ENCODE measurements at places on chromosomes 4 and X.
A peak's percentile ranks its signal among the peaks of the same experiment; 100 is the strongest.

- DNase-seq, result no peak
Measured at GRCh38 chrX:22404297-22404696, 131.6 kb downstream of the CBLL2 start.

GRCh38 chr4:66688674-66689073 is 856.6 kb downstream of the CENPC start:
- DNase-seq, result peak; percentile 17

DNA sequence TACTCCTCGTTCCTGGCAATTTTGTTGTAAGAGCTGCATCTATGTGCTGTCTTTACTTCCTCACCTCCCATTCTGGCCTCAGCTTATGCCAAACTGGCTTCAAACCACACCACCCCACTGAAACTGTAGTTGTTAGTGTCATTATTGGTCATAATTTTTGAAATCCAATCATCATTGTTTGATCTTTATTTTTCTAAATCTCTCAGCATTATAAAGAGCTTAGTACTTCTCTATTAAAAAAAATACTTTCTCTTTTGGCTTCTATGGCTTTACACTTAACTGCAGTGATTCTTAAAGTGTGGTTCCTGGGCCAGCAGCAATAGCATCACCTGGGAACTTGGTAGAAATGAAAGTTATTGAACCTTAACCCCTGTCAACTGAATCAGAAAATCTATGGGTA is 83.5 kb upstream of the GRPR start:
- DNase-seq, result no peak

DNA sequence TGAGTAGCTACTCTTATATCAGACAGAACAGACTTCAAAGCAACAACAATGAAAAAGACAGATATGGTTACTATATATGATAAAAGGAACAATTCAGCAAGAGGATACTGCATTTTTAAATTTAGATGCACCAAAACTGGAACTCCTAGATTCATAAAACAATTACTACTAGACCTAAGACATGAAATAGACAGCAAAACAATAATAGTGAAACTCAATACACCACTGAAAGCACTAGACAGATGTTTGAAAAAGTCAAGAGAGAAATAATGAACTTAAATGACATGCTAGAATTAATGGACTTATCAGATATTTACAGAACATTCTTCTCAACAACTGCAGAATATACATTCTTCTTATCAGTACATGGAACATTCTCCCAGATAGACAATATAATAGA is 99.5 kb upstream of the ITM2A start:
- DNase-seq, result no peak

DNA sequence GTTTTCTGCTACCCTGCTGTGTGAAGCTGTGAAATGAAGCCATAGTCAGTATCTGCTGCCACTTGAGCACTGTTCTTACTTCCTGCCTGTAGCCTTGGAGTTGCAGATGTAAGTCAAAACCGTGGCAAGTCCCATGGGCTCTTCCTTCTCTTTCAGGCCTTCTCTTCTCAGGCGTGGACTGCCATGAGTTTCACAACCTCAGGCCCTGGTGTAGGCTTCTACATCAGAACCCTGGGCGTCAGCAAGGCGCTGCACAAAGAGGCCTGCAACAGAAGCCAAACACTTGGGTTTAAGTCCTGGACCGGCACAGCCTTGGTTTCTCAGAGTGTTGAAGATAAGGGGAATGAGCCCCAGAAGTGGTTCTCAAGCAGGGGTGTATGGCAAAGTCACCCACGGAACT is 2.5 kb downstream of the ZNF518B start:
- no peak for DNase-seq

DNA sequence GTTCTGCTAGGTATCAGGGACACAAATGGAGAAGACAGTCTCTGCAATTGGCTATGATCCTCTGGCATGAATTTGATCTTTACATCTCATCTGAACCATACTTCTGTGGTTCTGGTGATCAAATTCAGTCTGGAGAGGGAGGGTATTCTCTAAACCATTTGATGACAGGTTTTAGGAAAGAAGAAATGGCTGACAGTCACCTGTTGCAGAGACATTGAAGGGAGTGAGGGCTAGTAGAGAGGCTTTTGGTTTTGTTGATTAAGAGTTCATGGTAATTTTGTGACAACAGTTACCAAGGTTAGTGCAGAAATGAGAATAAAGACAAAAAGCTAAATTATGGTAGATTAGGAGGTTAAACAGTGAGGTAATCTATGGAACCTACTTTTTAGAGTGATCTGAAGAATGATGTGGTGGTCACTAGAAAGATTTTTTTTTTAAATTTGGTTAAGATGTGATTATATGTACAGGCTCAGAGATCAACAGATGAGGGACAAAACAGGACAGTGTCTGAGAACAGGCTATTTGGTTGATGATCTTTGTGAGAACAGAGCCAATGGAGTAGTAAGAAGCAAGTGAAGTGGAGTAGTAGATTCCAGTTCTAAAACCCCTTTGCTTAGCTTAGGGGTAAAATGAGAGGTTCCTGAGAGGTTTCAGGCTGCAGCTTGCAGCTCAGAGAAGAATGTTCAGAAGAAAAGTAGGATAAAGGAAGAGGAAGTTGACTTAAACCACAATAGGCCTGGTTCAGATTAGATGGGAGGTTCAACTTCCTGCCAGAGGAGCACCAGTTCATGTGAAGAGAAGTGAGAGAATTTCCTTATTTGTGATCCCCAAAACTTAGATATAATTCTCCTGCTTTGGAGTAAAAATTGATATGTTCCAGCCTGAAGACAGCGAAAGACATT is 34.7 kb downstream of the VSIG4 start:
- no peak for DNase-seq

GRCh38 chr4:46993075-46994006 is at the start of gene GABRA4:
TSS of gene GABRA4 (minus strand) at chr4:46993581. CDS start at chr4:46993424, 157 bp downstream.
- no peak for DNase-seq

GRCh38 chrX:109839694-109840567 is 106.9 kb upstream of the ACSL4 start:
- DNase-seq, result no peak

- DNase-seq, result no peak
Measured at GRCh38 chrX:13764281-13764680, 29.7 kb downstream of the OFD1 start.

DNA sequence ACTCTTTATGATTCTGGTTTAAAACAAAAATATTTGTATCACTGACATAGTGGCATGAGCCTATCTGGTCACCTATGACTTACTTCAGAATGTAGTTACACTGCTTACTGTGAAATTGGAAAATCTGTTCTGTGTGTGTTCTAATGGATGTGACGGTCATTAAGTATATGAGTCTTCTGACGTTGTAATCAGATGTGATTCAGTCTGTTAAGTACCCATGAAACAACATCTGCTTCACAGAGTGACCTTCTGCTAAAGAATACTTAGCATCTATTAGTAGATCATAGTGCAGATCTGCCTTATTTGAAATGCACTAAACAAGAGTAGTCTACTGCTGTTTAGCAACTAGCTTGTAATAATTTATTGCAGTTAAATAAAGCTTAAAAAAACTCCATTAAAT is 317.1 kb downstream of the DCTD start:
- DNase-seq, result no peak

GRCh38 chrX:29542152-29542551 is 673.2 kb upstream of the MAGEB2 start:
- no peak for DNase-seq

GRCh38 chr4:27082776-27083175 is 222.1 kb downstream of the STIM2 start:
- no peak for DNase-seq

DNA sequence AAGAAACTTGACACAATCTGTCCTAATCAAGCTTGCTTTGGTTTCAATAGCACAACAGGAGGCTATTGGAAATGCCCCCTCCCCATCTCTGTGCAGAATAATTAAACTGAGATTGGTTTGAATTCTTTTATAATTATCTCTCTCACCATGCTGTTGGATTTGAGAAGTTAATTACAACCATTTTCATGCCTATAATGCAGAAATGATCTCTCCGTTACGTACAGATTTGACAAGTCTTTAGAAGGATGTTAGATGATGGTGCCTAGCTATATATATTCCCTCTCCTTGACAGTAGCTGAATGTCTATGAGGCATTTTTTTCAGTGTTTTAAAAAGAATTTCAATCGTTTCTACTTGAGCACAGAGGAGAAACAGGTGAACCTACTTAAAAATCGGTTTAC is 488.4 kb upstream of the TECRL start:
- DNase-seq, result no peak

DNA sequence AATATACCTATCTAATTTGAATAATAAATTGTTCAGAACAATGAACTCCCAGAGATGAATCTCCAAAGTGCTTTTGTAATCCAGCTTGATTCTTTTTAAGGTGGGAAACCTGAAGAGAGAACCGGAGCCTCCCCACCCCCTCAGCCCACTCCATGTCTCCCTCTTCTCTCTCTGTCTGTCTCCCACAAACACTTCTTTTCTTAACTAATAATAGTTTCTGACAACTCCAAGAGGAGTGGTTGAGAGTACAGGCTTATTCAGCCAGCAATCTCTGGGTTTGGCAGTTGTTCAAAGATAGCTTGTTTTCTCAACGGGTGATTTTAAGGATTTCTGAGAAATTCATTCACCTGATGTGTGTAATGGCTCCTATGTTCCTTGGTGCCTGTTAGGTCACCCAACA is 23.4 kb downstream of the PPP4R3C start:
- no peak for DNase-seq

- DNase-seq, result peak; percentile 1
Measured at GRCh38 chrX:128106630-128107029, 54.4 kb upstream of the ACTRT1 start.

- DNase-seq, result no peak
Measured at GRCh38 chr4:141692081-141692480, 55.7 kb downstream of the IL15 start.

GRCh38 chr4:58247792-58248191 is 1137.6 kb upstream of the IGFBP7 start:
- DNase-seq, result peak; percentile 8

- DNase-seq, result no peak
Measured at GRCh38 chr4:68520985-68521384, 55.1 kb downstream of the UGT2B17 start.

DNA sequence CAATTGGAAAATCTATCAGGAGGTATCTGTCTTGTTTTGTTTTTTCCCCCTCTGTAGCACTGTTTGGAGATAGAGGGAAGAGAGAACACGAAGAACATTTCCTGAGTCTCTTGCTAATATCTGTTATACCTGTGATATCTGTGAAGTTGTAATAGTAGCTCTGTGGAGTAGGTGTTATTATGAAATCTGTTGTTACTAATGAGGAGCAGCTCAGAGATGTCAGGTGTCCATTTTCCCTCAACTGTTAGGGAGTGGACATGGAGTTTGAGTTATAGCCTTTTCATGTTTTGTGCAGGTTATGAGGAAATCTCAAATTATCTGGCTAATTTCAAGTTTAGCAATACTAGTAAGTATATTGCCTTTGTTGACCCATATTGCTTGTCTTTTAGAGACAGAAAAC is 52.4 kb downstream of the SEC24B start:
- no peak for DNase-seq

GRCh38 chr4:145909281-145909715 is 29.3 kb downstream of the ZNF827 start:
- peak; percentile 39 for DNase-seq

GRCh38 chr4:55082756-55083155 is 42.6 kb downstream of the KDR start:
- no peak for DNase-seq

DNA sequence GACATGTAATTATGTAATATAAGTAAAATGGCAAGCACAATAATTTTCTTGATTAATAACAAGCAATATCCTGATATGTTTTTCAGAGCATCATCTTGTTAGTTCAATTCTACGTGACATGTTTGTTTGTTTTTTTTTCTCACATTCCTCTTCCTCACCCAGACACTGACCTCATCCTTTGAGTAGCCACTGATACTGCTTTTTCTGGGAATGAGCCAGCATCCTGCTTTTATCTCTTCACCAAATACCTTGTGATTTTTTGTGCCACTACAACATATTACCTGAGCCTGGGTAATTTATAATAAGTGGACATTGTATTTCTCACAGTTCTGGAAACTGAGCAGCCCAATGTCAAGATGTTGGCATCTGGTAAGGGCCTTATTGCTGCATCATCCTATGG is 484.0 kb downstream of the NAF1 start:
- no peak for DNase-seq

- DNase-seq, result no peak
Measured at GRCh38 chrX:26783512-26784225, 567.7 kb downstream of the MAGEB5 start.
